T1000 (cell line): ENCODE measurements at places on chromosomes 3 and 15.

GRCh38 chr15:74432968-74433591 is 678 bp downstream of the SEMA7A start:
- no peak for DNase-seq

- DNase-seq, result no peak
These were observed 87.0 kb downstream of the PLSCR2 start for GRCh38 chr3:146382386-146382785.

- DNase-seq, result no peak
These were observed 2.5 kb downstream of the AP4E1 start for GRCh38 chr15:50911001-50911400.

GRCh38 chr3:40516201-40516600 is 8.6 kb upstream of the ZNF621 start:
- DNase-seq, result no peak

DNA sequence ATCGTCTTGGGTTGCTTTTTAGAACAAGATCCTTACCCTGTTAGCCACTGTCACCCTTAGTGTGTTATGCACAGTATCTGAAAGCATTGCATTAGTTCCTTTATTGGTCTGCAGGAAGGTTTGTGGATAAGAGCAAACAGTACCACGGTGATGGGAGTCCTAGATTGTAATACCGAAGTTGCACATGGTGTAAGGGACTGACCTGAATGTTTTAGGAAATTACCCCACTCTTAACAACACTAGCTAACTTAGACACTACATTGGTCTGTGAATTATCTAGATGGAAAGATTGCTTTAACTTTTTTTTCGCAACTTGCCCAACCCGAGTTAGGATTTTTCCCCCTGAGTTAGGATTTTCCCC is 1.3 kb downstream of the STT3B start:
- DNase-seq, result no peak

- no peak for DNase-seq
These were observed 122.4 kb downstream of the NECTIN3 start for GRCh38 chr3:111194048-111194447.

GRCh38 chr15:48637639-48638038 is 7.9 kb downstream of the FBN1 start:
- DNase-seq, result no peak

DNA sequence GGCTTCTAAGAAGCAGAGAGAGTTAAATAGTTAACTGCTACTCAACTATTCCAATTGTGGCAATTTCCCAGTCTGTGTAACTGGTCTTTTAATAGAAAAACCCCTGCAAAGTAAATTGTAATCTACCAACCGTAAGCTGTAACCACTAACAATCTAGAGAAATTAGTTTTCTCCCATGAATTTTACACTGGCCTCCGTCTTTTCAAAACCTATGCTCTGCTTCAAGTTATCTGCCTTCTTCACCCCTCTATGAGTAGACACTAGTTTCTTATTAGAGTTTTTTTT is 42.6 kb downstream of the LRRFIP2 start:
- DNase-seq, result no peak

- no peak for DNase-seq
These were observed 4.4 kb downstream of the TMEM45A start for GRCh38 chr3:100496711-100497261.
